ENCODE measurements at places on chromosomes 12 and 14.
A peak's percentile ranks its signal among the peaks of the same experiment; 100 is the strongest.

DNA sequence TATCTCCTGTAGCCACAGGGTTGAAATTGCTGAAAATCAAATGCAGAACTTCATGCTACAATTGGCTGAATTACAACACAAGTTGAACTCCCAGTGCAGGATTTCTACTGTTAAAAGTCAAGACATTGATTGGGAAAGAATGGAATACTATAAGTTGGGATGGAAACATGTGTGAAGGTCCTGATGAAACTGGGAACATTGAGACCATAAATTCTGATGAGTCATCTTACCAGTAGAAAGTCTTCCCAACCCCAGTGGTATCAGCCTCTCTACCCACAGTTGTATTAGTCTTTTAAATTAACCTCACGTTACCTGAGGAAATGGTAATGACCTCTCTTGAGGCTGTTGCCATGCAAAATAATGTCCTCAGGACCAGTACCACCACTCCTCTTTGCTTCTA lies 27.4 kb upstream of the DYRK2 start:
- DNase-seq: no peak

DNA sequence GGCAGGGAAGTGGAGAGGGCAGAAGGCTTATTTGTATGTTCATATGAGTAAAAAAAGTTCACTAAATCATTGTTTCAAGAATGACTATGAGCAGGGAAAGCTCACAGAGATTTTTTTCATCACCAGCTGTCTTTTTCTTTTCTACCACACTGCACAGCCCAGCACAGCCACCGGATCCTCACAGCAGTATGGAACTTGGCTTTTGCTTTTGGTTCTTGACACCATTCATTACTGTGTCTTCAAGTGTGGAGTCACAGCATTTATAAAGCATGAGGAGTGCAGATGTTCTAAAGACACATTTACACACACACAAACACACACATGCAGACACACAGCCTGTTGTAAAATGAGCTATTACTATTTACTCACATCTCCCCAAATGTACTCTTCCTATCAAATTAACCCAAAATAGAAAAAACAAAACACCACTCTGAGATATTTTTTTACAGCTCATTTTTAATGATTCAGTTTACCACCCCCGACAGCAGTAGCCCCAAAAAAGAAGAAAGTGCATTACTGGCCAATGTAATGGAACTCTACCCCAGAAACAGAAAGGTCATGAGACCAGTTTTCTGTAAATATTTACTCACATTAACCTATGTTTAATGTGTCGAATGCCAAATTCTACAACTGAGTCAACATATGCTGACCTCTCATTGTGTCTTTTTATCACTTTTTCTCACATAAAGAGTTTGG lies 60.5 kb downstream of the BTG1 start:
- no peak for DNase-seq

DNA sequence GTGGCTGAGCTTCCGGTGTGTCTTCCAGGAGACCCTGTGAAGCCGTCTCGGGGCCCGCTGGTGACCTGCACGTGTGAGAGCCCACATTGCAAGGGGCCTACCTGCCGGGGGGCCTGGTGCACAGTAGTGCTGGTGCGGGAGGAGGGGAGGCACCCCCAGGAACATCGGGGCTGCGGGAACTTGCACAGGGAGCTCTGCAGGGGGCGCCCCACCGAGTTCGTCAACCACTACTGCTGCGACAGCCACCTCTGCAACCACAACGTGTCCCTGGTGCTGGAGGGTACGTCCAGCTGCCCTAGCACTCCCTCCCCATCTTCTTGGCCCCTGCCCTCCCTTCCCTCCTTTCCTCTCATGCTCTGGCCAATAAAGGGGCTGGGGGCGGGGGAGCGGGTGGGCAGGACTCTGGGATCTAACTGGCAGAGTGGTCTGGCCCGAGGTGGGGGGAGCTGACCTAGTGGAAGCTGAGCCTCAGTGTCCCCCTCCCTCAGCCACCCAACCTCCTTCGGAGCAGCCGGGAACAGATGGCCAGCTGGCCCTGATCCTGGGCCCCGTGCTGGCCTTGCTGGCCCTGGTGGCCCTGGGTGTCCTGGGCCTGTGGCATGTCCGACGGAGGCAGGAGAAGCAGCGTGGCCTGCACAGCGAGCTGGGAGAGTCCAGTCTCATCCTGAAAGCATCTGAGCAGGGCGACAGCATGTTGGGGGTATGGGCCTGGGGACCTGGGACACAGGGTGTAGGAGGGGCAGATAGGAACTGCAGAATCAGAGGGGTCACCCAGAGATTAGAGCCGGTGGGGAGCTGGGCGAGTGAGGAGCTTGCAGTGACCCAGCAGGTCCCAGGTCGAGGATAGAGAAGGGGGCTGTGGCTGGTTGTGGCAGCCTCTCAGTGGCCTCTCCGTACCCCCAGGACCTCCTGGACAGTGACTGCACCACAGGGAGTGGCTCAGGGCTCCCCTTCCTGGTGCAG lies 6.0 kb downstream of the ACVRL1 start:
- no peak for DNase-seq

- no peak for DNase-seq
These were observed 19.5 kb downstream of the PRKAB1 start for GRCh38 chr12:119687406-119687805.

DNA sequence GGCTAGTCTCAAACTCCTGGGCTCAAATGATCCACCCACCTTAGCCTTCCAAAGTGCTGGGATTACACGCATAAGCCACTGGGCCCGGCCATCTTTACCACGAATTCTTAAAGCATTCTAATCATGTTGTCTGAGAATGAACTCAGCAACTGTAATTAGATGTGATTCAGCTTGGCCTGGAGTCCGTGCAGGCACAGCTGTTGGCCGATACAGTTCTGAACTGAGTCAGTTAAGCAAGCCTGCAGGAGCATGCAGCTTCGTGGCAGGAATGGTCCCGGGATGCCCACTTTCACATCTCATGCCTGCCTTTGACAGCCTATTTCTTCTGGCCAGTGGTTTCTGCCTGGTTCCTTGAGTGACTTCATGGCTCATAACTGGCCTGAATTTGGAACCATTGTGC lies 194.1 kb downstream of the ANO6 start:
- DNase-seq: peak; percentile 88

- DNase-seq: no peak
These were observed 146.3 kb downstream of the PDZRN4 start for GRCh38 chr12:41334390-41334789.

DNA sequence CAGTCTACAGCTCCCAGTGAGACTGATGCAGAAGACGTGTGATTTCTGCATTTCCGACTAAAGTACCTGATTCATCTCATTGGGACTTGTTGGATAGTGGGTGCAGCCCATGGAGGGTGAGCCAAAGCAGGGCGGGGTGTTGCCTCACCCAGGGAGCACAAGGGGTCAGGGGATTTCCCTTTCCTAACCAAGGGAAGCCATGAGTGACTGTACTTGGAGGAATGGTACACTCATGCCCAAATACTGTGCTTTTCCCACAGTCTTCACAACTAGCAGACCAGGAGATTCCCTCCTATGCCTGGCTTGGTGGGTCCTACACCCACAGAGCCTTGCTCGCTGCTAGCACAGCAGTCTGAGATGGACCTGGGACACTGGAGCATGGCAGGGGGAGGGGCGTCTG lies 21.0 kb upstream of the ABCC9 start:
- no peak for DNase-seq

- DNase-seq: no peak
These were observed 44.0 kb downstream of the KLRG1 start for GRCh38 chr12:9033265-9033887.

- peak; percentile 60 for DNase-seq
These were observed 261.4 kb downstream of the TTC8 start for GRCh38 chr14:89085737-89086382.

DNA sequence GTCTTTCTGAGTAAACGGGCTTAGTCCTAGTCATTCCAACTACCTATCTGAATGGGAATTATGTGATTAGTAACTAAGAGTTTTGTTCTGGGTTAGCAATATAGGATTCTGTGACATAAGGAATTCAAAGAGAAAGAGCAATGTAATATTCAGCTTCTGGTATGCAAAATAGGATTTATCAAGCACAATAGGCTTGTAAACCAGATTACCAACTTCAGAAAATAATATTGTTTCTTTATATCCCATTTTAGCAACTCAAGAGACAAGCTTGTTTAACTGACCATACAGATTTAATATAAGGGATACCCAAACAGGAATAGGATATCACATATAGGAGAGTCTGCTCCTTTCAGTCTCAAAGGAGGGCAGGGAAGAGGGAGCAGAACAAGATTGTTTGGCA lies 240.9 kb downstream of the CEP128 start:
- no peak for DNase-seq

GRCh38 chr14:89507521-89507920 lies 90.5 kb upstream of the FOXN3 start:
- peak; percentile 62 for DNase-seq

- DNase-seq: no peak
These were observed 700.0 kb downstream of the TMTC2 start for GRCh38 chr12:83386527-83387264.

DNA sequence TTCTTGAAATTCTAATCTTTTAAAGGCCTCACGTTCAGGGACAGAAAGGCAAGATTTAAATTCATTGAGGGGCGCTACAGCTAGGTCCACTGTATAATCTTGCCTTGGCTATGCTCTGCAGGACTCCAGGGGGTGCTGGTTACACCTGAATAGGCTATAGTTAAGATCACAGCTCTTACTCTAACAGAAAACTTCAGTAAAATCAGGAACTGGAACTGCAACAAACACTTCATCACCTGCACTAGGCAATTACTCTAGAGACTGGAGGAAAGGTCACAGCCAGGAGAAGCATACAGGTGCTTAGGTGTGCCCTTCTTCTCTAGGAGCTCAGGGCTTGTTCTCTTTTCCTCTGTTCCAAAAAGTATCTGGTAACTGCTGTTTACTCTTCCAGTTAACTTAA lies 20.9 kb downstream of the SLCO1C1 start:
- DNase-seq: no peak

GRCh38 chr14:95964901-95965300 lies 74.3 kb upstream of the C14orf132 start:
- no peak for DNase-seq

GRCh38 chr12:24778486-24779304 lies 170.2 kb downstream of the BCAT1 start:
- DNase-seq: peak; percentile 61
